ENCODE measurements at places on chromosomes 2 and 18.

GRCh38 chr2:217743407-217743806 is 259.4 kb downstream of the TNS1 start:
- DNase-seq, result no peak

GRCh38 chr2:26875065-26875634 is 27.2 kb downstream of the DPYSL5 start:
- no peak for DNase-seq

- DNase-seq, result no peak
Measured at GRCh38 chr2:96207774-96208142, 869 bp downstream of the STARD7 start.

DNA sequence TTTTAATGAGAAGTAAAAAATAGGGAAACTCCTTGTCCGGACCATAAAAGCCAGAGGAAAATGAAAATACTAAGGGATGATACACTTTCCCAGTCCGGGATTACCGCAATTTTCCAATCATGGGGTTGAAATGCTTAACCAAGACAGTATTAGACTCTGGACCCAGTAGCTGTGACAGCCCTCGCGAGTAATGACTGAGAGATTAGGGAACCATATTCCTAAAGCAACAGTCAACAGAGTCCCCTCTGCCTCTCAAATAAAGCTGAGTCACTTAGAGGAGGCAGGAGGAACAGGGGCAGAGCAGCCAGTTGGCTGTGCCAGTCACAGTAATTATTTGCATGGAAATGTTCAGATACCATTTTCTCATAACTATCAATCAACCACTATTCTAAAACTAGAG is 34.8 kb downstream of the GPATCH11 start:
- DNase-seq, result no peak

GRCh38 chr2:182378759-182379158 is 48.1 kb downstream of the PDE1A start:
- no peak for DNase-seq

GRCh38 chr2:13919981-13920382 is 712.5 kb upstream of the LRATD1 start:
- no peak for DNase-seq

- DNase-seq, result no peak
Measured at GRCh38 chr2:21404137-21404536, 280.4 kb downstream of the TDRD15 start.

GRCh38 chr2:119062652-119063051 is 95.9 kb downstream of the C1QL2 start:
- no peak for DNase-seq

DNA sequence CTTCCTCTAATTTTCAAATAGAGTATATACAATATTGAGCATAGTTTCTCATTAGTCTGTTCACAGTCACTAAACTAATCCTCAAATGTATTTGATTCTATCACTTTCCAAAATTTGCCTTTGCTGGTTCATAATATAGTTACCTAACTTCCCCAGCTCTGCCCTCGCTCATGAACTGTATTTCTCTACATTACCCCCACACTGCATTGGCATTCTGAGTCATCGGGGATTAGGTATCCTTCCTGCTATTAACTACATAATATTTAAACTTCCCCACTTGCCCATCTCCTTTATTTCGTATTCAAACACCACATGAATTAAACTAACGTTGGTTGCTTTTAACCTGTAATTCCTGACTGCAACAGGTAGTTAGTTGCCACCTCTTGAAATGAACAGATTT is 14.8 kb upstream of the CLASP1 start:
- no peak for DNase-seq

DNA sequence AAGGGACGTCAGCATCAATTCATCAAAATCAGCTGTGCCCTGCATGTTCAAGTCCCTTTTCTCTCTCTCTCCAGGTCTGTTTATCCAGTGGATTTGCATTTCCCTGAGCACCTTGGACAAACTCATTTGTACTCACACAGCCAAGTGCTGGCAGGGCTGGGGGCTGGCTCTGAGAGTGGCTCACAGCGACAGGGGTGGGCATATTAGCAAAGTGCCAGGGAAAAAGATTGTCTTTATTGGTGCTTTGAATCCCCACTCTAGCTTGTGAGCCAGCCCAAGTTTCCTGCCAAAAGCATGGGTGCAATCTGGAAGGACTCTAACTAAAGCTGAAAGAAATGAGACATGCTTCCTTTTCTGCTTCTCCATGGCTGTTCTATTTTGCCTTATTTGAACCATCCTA is 56.6 kb downstream of the ACOXL start:
- no peak for DNase-seq

DNA sequence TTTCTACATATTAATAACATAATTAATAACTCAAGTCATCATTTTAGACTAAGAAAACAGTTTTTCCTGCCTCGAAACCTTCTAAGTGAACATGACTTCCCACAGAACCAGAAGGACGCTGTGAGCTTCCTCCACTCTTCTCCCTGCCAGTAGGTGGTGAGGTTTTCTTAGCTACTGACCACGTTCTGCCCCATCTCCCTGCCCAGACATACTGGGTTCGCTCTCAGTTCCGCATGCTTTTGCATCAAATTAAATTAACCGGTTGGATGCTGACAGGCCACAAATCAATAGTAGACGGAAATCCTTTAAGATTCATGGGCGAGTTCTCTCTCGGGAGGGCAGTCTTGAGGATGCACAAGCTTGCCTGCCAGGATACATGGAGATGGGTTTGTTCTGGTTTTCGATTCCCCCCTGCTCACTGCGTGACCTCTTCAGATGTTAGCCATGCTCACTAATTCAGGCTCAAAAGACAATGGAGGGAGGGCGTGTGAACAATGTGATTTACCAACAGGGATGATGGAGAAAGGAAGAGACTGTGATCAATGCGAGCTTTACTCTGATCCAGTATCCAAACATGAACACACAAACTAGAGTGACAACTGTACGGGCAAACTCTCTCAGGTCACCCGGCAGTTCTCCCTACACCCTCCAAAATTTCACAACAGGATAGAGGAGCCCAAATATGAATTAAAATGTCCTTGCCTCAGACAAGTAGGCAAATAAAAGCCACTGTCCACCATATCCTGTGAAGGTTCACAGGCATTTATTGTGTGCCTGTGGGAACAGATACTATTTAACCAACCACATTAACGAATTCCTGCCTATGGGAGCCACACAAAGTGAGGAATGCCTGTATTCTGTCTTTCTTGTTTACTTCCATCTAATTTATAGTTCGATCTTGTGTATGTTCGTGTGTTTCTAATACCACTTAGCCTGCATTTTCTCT is 375.7 kb downstream of the EIPR1 start:
- no peak for DNase-seq

GRCh38 chr2:86044614-86045013 is 61.1 kb downstream of the POLR1A start:
- no peak for DNase-seq

- DNase-seq, result no peak
Measured at GRCh38 chr2:231380307-231380706, 15.2 kb upstream of the B3GNT7 start.

- DNase-seq, result no peak
Measured at GRCh38 chr2:65294701-65295100, 67.1 kb downstream of the ACTR2 start.

- DNase-seq, result no peak
Measured at GRCh38 chr2:8337321-8337720, 344.5 kb upstream of the ID2 start.

DNA sequence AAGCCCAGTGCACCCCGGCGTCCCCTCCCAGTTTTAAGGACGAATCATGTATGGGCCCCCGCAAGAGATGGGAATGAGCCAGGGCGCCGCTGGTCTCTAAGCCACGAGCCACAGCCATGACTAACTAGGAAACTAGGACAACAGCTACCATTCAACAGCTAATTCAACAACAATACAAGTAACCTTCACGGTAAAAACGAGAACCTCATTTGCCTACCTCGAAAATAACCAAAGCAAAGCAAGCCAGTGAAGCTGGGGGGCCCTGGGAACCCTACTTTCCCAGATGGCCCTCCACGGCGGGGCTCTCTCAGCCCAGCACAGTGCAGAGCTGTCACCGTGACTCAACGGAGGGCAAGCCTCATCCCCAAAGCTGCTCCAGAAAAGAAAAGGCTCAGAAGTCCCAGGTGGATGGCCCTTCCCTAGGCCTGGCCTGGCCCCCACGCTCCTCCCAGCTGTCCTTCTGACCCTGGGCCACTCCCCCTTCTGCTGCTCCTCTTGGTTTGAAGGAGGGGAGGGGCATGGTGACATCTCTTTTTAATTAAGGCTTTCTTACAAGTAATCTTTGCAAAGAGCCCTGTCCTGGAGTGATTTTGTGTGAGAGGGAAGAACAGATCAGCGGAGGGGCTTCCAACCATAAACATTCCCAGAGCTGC is 126.3 kb downstream of the HDAC4 start:
- DNase-seq, result no peak

DNA sequence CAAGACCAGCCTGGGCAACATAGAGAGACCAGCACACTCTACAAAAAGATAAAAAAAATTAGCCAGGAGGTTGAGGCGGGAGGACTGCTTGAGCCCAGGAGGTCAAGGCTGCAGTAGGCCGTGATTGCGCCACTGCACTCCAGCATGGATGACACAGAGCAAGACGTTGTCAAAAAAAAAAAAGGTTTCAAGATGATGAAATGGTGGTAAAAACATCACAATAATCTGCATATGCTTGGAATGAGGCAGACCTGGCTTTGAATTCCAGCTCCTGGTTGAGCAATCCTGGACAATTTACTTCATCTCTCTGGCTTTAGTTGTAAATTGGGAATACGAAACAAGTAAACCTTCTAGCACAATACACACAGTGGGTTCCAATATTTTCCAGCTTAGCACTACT is 24.1 kb downstream of the USP40 start:
- no peak for DNase-seq

- DNase-seq, result no peak
Measured at GRCh38 chr2:240438810-240439697, 3.6 kb downstream of the GPC1 start.

DNA sequence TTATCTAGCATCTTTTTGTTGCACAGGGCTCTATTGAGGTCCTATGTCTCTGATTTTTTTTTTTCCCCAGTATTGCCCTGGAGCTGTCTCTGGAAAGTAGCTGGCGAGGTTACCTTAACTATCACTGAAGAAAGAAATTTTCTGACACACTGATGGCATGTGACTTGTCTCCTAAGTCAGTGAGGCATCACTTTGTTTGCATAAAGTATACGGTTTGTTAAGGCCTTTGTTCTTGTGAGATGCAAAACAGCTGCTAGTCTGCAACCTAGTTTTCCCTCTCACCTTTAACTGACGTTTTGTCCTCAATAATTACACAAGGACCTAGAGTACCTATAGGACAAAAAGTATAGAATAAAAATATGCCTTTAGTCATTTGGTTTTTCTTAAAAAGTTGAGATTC is 41.8 kb downstream of the UBXN4 start:
- DNase-seq, result no peak

- no peak for DNase-seq
Measured at GRCh38 chr18:66168685-66169235, 417.9 kb downstream of the CDH7 start.

GRCh38 chr2:187138265-187138664 is 289.3 kb upstream of the ZSWIM2 start:
- DNase-seq, result no peak

GRCh38 chr18:55857409-55857808 is 269.4 kb upstream of the TCF4 start:
- DNase-seq, result no peak

- DNase-seq, result no peak
Measured at GRCh38 chr2:173191601-173192000, 116.0 kb downstream of the MAP3K20 start.

GRCh38 chr2:72263776-72264060 is 116.1 kb upstream of the CYP26B1 start:
- no peak for DNase-seq

GRCh38 chr2:209565896-209566582 is 142.2 kb downstream of the MAP2 start:
- DNase-seq, result no peak

DNA sequence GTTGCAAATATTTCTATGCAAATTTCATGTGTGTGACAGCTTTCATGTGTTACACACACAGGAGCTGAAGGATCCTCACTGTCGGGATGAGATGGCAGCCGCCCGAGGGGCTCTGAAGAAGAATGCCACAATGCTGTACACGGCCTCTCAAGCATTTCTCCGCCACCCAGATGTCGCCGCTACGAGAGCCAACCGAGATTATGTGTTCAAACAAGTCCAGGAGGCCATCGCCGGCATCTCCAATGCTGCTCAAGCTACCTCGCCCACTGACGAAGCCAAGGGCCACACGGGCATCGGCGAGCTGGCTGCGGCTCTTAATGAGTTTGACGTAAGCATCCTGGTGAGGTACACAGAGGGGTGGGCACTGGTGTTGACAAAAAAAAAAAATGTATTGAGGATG is 361.2 kb downstream of the CTNNA2 start:
- no peak for DNase-seq

- no peak for DNase-seq
Measured at GRCh38 chr2:158142568-158143332, 41.1 kb downstream of the UPP2 start.

GRCh38 chr18:29225351-29225750 is 1048.4 kb upstream of the CDH2 start:
- no peak for DNase-seq
